Stimulated activated effector memory CD8-positive, alpha-beta T cell treated with anti-CD3 and anti-CD28 coated beads, Interleukin-12 subunit alpha, Interleukin-12 subunit beta, amount 100 ng/mL, for 72 hours (primary cell): ENCODE measurements at places on chromosomes 7 and 10.

- DNase-seq: no peak
Observed at GRCh38 chr10:94607111-94607510, 61.5 kb downstream of the HELLS start.

GRCh38 chr7:142811154-142811737 lies 40.5 kb downstream of the PRSS2 start:
- no peak for DNase-seq

DNA sequence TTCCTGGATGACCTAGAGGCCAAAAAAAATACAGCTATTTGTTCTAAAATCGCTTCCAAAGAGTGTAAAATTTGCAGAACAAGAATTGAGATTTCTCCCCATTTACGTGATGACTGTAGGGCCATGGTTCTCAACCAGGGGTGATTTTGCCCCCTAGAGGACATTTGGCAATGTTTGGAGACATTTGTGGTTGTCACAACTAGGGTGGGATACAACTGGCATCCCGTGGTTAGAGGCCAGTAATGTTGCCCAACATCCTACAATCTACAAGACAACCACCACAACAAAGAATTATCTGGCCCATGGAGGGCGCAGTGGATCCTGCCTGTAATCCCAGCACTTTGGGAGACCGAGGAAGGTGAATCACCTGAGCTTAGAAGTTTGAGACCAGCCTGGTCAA lies 22.8 kb upstream of the MALSU1 start:
- no peak for DNase-seq

DNA sequence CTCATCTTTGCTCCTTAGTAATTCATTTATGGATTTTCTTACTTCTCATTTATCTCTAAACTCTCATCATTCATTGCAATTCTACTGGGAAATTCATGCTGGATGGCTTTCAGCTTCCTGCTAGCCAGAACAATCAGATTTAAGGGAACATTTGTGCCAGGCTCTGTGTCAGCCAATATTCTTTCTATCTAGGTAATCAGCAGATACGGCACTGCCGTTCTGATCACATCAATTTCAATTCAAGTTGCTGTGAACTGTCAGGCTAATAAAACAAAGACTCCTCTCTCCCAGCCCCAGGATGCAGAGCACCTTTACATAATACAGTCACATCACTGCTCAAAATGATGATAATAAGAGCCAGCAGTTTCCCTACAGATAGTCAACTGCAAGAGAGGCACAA lies 468.3 kb downstream of the SORCS1 start:
- no peak for DNase-seq

DNA sequence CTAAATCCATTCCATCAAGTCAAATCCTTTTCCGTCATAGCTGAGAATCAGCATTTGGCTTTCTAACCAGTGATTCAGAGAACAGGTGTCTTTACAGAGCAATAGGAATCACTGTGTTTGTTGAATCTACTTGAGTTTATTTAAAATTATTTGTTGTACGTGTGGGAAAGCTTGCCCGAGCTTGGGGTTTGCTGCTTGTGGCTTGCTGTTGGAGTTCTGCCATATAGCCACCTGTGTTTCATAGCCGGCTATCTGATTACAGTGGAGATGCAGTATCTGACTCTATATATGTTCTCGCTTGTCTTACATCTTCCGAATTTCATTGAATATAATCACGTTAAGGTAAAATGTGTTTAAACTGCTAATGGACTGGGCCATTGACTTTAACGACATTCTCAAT lies 274.3 kb upstream of the MKI67 start:
- no peak for DNase-seq

GRCh38 chr7:113561446-113561845 lies 357.4 kb downstream of the PPP1R3A start:
- no peak for DNase-seq

DNA sequence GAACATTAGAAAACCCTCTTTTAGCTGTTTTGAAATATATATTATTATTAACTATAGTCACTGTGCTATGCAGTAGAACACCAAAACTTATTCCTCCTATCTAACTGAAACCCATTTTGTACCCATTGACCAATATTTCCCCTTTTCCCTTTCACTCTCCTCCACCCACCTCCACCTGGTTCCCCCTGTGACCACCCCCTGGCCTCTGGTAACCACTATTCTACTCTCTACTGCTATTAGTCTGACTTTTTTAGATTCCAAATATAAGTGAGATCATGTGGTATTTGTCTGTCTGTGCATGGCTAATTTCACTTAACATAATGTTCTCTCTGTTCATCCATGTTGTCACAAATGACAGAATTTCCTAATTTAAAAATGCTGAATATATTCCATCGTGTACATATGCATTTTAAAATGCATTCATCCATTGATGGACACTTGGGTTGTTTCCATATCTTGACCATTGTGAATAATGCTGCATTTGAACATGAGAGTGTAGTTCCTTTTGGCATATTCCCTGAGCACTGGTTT lies 18.7 kb downstream of the TBC1D12 start:
- DNase-seq: no peak
